ENCODE measurements at places on chromosomes 13 and 19.

- no peak for DNase-seq
Measured at GRCh38 chr13:64397701-64398100, 2832.4 kb downstream of the PCDH9 start.

- DNase-seq = no peak
Measured at GRCh38 chr13:82833923-82834322, 1048.4 kb downstream of the SLITRK1 start.

DNA sequence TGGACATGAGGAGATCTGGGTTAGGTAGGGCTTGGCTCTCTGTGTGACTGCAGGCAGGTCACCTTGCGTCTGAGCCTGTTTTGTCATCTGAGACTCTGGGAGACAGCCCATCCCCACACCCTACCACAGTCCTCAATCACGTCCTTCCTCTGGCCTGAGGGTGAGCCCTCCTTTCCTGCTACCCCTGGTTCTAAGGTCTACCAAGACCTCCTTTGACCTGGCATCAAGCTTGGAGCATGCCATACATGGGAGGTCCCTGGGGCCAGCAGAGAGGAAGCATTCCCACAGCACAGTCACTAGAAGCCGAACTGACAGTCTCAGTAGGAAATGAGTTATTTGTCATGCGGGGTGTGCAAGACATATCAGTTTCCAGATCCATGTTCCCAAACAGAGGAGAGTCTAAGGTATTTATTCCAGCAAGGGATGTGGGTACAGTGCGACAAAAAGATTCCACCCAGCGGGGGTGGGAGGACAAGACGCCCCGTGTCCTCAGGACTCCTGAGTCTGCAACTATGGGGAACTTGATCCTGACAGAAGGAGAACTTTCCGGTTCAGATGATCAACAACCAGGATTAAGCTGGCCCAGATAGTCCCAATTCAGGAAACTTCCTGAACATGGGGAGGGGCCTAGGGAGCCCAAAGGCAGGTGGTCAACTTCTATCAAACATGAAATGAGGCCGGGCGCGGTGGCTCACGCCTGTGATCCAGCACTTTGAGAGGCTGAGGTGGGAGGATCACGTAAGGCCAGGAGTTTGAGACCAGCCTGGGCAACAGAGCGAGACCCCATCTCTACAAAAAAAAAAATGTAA, 9.5 kb downstream of the ARRDC2 start:
- no peak for DNase-seq

- DNase-seq = no peak
Measured at GRCh38 chr13:71517004-71517403, 350.0 kb downstream of the DACH1 start.

- DNase-seq = no peak
Measured at GRCh38 chr19:11451871-11452619, 16.6 kb downstream of the PRKCSH start.

- no peak for DNase-seq
Measured at GRCh38 chr13:95607366-95607765, 37.1 kb downstream of the DZIP1 start.

DNA sequence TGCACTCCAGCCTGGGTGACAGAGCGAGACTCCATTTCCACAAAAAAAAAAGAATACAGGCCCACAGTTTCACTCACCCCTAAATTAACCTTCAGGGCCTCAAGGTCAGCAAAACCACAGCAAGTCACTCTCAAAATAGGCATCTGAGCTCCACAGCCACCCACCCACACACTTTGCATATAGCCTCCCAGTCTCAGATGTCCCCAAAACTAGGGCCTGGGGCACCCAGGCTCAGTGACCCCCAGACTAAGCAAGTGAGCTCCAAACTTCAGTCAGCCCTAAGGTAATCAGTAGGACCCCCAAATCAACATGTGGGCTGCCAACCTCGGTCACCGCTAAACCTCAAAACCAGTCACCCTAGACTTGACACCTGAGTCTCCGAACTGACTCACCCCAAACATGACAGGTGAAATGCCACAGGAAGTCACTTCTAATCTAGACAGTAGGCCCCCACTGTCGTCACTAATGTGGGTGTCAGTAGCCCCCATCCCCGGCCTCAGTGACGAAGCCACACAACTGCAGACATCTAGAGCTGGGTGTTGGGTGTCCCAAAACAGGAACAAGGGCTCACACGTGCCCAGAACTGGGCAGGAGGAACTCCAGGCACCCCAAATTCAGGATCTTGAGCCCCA, 13.9 kb downstream of the RABAC1 start:
- no peak for DNase-seq

DNA sequence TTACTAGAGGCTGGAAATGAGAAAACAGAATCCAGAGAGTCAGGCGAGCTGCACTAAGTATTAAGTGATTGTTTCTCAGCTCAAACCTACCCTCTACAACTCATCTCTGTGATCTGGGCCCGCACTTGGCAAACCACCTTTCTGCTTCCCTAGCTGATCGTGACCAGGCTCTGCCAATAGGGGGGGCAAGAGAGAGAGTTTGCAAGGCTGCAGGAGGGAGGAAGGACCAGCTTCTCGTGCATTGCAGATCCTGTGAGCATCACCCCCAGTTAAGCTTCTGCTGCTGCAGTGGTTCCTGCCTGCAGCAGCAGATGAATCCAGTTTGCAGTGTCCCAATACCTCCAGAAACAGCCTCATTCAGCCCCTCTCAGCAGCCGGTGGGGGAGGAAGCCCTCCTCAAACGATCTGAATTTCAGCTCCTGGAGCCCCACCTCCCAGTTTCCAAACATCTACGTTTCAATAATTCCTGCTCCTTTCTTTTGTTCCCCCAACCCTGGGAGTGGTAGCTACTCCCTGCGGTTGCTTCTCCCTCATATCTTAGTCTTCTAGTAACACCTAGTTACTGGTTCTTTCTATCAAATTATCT, 20.0 kb downstream of the XRCC1 start:
- no peak for DNase-seq

- no peak for DNase-seq
Measured at GRCh38 chr13:114259374-114259773, 22.0 kb upstream of the UPF3A start.

DNA sequence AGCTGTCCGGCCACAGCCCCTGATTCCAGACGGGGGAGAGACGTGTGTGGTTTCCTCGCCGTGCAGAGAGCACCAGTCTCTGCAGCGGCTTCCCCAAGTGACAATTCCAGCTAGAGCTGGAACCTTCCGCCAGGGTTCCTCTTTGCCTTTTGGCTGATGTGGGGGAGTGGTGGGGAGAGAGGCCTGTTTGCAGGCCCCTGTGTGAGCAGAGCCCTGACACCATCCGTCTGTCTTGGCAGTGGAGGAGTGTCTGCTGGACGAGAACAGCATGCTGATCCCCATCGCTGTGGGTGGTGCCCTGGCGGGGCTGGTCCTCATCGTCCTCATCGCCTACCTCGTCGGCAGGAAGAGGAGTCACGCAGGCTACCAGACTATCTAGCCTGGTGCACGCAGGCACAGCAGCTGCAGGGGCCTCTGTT, 25.0 kb downstream of the LAMP1 start:
- DNase-seq = no peak

DNA sequence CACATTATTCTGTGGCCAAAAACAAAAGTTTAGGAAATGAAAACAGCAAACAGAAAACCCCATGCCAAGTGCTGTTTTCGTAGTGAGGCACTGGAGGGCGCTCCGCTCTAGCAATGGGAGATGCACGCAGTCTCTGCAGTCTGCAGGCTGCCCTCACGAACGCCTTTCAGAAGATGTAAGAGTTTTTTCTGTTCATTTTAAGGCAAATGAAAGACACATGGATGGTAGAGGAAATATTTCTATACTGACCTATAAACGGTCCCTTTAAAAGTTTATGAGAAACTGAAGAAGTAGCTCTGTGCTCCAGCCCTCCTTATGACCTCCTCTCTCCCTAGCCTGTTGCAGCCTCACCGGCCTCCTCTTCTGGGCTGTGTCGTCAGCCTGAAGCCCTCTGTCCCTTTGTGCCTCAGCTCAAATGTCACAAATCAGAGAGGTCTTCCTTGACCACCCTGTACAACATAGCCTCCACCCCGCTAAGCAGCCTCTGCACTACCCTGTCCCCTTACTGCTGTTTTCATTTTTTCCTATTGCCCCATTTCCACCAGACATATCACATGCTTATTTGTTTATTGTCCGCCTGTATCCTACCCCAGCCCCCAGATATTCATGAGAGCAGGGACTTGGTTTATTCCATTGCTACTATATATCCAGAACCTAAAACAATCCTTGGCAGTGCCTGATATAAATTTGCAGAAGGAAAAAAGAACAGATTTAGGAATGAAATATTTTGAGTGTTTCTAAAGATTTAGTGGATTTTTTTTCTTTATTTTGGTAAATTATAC, 116.4 kb downstream of the TM9SF2 start:
- peak; percentile 41 for DNase-seq

DNA sequence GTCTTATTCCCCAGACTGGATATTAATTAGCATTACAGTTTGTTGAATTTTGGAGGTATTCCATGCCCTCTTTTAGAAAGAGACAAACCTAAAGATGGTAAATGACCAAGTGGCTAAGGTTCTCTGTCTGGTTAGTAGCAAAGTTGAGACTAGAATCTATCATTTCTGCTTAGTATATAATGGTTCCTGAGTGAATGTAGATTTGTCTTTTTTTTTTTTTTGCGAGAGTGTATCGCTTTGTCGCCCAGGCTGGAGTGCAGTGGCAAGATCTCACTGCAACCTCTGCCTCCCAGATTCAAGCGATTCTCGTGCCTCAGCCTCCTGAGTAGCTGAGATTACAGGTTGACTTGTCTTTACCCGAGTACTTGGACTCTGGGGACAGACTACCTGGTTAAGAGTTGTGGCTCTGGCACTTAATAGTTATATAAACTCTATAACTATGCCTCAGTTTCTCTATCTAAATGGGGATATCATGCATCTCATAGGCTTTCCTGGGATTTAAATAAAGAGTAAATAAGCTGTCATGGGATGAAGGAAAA, 2.7 kb downstream of the NAA16 start:
- no peak for DNase-seq

- DNase-seq = no peak
Measured at GRCh38 chr13:109790086-109790485, 3.7 kb upstream of the IRS2 start.

DNA sequence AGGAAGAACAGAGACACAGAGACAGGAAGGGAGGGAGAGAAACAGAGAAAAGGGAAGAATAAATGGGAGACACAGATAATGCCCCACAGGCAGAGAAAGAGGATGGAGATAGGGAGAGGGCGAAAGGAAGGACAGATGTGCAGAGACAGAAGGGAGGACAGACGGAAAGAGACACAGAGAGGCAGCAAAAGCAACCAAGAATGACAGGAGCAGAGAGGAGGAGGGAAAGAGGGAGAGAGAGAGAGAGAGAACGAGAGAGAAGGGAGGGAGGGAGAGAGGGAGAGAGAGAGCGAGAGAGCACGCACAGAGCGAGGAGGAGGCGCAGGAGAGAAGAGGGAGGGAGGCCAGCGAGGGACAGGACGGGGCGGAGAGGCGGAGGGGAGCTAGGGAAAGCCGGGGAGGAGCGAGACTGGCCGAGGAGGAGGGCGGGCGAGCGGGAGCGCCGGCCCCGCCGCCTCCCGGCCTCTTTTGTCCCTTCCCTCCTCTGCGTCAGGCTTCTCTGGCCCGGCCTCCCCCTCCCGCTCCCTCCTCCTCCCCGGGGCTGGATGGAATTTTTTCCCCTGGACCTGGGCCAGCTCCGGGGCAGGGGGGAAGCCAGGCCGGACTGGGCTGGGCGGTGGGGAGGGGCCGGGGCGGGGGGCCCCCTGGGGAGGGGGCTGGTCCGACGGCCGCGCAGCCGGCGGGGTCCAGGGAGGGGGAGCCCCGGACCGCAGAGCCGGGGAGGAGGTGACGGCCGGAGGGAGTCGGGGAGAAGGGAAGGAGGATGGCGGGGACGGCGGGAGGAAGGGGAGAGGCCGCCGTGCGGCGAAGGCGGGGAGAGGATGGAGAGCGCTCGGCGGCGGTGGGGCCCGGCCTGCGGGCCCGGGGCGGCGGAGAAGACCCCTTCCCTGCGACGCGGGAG, 4.2 kb upstream of the SPACA6 start:
- peak; percentile 90 for DNase-seq

DNA sequence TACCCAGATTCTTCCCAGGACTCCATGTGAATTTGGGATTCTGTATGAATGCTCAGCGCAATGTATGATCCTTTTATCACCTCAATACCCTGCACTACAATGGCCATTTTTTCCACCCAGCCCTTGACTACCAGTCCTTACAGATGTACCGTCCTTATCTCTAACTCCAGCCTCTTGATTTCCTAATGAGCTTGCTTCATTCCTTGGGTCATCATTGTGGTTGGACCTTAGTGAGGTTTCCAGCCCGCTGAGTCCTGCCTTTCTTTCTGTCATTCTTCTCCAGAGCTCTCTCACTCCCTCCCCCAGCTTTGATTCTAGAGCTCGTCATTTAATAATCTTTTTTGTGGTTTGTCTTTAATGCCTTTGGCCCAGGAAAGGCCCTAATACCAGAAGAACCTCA, 438.5 kb downstream of the ZNF536 start:
- DNase-seq = no peak

DNA sequence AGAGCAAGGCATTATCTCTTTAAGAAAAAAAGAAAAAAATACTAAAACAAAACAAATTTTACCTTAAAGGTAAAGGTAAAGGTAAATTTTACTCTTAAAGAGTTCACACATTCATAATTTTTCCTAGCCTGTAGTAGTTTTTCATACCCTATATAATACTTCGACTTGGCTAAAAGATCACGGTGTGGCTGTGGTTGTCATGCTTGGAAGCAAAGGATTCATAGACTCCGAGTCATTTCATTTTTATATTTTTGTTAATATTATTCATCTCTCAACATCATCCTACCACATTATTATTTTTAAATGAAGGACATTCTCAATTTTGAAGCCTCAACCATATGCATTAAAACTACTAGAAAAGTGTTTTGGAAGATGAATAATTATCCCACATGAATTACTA, 52.7 kb downstream of the PIBF1 start:
- DNase-seq = no peak

DNA sequence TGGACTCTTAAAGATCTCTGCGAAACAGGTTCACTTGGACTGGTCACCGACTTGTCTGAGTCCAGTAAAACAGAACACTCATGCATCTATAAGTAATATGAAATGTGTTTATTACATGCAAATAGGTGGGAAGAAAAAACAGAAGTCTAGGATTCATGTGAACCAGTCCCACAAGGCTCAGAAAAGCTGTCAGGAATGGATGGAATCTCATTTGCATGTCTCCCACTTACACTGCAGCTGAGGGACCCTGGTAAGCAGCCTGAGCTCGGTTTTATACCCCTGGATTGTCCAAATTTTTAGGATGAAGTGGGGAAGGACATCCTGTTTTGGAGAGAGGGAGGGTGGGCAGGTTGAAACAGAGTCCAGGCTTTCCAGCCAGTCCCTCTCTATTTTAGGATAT, 1545.1 kb upstream of the PCDH20 start:
- DNase-seq = no peak

DNA sequence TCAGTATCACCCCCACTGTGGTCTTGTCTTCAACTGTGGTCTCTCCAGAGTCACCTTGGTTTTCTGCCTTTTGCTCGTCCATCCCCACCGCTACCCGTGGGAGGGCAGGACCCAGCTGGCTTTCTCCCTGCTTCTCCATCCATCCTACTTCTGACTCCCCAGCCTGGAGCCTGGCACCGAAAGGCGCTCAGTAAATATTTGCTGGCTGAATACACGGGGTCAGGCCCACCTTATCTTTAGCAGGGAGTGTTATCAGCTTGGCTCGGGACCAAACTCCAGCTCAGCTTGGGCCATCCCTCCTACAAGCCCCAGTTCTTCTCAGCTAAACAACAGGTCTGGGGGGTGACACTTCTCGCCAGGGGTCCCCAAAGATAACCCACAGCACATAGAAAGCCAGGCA, 62.0 kb upstream of the KLF2 start:
- DNase-seq = peak; percentile 48

GRCh38 chr13:67713571-67713970, 483.4 kb upstream of the PCDH9 start:
- no peak for DNase-seq

- DNase-seq = no peak
Measured at GRCh38 chr13:50951366-50951765, 41.8 kb downstream of the RNASEH2B start.

GRCh38 chr13:59442944-59443486, 720.7 kb downstream of the DIAPH3 start:
- no peak for DNase-seq
